ENCODE measurements at places on chromosomes 6 and 20.

- DNase-seq = peak; percentile 78
These were observed 53.4 kb downstream of the AKAP12 start for GRCh38 chr6:151292974-151293687.

DNA sequence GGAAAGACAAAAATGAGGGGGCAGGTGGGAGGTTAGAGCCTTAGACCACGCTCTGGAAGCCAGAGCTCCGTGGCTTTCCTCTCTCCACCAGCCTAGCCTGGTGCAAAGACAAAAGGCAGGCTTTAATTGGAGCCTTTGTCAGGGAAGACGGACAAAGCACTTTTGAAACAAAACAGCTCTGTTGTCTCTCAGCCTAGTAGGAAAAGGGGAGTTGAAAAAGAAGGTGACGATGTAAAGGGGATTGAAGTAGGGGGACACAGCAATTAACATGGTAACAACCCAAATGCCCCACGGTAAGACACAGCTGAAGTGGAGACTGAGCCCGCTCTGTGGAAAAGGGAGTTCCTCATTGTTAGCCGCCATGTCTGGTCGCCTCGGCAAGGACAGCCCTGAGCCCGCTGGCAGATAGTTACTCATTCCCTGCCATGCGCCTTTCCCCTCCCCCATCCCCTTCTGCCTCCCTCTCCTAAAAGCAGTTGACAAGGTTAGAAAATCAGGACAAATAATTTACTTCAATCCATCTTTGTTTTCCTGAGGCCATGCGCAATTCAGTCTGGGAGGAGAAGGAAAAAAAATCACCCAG lies 93.0 kb downstream of the TCP11 start:
- no peak for DNase-seq

DNA sequence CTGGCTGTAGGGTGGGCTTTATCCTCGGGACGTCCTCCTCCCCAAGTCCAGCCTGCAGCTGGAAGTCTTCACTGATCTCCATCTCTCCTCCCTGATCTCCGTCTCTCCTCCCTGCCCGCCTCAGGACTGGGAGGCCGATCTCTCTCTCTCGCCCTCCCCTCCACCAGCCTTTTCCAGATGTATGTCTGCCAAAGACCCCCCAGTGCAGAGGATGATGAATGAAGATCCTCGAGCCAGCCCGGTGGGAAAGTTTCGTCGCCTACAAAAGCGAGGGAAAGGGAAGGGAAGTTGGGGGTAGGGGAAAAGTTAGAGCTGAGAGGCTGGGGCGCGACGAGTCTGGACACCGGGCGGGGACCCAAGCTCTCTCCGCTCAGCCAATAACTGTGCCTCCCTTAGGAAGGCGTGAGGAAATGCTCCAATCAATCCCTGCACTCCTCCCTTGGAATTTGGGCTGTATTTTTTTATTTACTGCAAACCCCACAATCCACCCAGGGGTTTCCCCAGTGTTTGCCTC lies 595 bp upstream of the SRF start:
- no peak for DNase-seq

GRCh38 chr20:18005170-18005989 lies 36.6 kb downstream of the MGME1 start:
- DNase-seq = no peak

GRCh38 chr6:110277100-110277665 lies 81.0 kb downstream of the METTL24 start:
- no peak for DNase-seq

DNA sequence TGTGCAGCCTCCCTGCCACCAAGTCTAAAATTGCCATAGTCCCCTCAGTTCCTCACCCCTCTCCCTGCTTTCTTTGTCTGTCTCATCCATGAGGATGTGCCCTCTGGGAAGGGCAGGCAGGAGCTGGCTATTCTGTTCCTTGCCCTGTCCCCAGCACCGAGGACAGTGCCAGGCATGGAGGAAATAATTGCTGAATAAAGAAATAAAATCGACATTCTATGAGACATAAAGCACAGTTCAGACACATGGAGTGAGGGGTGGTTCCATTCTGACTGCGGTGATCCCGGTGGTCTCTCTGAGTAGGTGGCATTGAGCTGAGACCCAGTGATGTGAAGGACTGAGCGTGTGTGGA lies 23.5 kb upstream of the NOL4L start:
- DNase-seq = no peak

DNA sequence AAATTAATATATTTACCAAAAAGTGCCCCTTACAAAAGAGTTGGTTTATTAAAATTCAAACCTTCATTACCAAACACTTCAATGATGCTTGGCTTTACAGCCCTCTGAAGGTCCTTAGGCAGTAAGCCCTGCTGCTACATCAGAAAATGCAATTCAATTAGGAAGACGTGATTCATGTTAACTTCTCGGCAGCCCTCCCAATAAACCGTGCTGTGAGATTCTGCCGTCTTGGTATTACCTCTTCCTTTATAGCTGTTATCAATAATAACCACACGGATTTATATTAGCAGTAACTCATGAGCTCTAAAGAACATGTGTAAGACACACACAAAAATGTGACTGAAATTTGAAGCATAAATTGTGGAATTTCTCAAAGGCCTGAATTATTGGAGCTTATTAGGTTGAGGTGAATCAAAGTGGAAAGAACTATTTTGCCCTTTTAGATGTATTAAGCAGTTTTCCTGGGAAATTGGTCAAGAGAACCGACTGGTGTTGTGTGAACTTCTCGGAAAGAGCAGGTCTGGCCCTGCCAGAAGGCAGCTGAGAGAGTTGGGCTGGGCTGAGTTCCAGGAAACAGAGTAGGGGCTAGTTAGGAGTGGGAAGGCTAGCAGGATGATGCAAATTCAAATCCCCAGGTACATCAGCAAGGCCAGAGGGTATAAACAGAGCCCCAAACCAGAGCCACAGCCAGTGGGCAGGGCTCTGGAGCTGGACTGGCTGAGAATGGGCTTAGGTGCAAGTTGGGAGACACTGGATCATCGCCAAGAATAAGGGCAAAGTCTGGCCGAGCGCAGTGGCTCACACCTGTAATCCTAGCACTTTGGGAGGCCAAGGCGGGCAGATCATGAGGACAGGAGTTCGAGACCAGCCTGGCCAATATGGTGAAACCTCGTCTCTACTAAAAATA lies 33.1 kb downstream of the FGD2 start:
- DNase-seq = peak; percentile 84

DNA sequence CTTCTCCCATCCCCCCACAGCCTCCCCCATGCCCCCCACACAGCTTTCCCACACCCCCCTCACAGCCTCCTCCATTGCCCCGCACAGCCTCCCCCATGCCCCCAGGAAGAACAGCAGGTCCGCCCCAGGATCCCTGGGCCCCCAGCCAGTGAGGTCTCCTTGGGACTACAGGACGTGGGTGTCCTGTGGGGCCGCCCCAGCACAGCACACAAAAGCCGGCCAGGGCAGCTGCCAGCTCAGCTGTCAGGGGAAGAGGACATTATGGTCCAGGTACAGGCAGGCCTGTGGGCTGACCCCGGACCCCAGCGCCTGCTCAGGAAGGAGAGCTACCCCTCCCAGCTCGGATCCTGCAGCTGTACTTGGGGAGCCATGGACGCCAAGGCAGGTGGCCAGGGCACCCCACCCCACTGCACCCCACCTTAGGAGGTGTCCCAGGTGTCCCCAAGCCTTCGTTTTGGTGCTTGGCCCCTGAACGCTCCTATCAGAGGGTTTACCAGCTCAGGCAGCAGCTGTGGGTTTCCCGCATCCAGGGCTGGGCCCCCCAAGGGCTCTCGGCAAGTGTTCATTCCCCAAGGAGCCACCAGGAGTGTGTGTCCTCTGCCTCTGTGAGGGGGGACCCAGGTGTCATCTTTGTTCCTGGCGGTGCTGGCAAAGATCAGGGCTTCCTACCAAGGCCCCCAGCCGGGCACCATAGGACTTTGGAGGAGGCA lies 42.3 kb upstream of the GATA5 start:
- DNase-seq = no peak

DNA sequence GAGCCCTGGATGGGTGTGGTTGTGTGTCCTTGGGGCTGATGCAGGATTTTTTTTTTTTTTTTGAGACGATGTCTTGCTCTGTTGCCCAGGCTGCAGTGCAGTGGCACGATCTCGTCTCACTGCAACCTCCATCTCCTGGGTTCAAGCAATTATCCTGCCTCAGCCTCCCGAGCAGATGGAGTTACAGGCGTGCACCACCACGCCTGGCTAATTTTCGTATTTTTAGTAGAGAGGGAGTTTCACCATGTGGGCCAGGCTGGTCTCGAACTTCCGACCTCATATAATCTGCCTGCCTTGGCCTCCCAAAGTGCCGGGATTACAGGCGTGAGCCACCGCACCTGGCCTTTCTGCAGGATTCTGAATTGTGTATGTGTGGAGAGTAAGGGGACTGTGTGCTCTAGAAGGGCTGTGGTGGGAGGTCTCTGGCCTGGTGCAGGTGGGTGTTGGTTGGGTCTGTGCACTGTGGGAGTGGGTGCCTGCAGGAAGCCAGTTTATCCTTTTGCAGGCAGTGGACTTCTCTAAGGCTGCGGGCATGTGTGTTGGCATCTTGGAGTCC lies 11.0 kb upstream of the ID1 start:
- DNase-seq = no peak

DNA sequence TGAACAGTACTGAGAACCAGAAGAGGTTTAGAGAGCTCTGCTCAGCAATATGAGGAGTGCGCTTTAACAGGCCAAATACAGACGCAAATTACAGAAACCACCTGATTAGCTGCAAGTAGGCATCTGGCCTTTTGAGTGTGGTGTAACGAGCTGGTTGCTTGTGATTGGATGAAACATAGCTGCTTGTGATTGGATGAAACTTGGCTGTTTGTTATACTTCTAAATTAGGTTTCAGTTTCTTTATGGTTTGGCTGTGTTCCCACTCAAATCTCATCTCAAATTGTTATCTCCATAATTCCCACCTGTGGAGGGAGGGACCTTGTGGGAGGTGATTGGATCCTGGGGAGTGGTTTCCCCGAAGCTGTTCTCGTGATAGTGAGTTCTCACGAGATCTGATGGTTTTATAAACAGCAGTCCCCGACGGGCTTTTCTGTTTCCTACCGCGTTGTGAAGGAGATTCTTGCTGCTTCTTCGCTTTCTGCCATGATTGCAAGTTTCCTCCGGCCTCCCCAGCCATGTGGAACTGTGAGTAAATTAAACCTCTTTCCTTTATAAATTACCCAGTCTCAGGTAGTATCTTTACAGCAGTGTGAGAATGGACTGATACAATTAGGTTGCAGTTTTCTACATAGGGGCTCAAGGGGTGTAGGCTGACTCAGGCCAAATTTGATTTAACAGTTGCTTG lies 655.9 kb upstream of the MAN1A1 start:
- DNase-seq = peak; percentile 0

- DNase-seq = peak; percentile 25
These were observed 130.4 kb upstream of the RPS6KA2 start for GRCh38 chr6:166757232-166758135.

DNA sequence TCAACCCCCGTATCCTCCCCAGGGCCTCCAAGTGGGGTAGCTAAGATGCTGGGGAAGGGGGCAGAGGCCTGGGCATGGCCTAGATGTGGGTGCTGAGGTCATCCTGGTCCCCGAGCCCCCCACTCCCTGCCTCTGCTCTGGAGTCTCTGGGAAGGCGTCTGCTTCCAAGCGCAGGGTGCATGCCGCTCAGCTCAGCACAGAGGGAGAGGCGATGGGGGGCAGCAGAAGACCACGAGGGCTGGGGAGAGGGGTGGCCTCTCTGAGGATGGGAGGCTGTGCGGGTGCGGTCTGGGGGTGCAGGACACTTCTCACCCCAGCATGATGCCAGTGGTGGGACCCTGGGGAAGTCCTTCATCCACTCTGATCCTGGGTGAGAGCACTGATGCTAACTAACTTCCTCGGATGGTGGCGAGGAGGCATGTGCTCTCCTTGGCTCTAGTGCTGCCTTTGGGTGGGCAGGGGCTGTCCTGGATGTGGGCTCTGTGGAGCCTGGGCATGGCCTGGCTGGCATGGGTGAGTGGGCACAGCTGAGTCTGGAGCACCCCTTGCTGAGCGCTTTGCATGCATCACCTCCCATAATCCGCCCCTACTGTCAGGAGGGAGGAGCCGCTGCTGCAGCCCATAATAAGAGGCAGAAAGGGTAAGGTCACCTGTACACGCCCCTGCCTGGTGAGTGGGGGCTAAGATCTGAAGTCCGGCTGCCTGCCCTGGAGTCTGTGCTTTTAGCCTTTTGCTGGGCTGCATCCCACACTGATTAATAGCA lies 34.7 kb downstream of the EFCAB8 start:
- DNase-seq = no peak

Measured in fibroblast of the aortic adventitia (primary cell).